Stimulated activated CD4-positive, alpha-beta T cell treated with anti-CD3 and anti-CD28 coated beads, TNF-alpha, amount 100 ng/mL, for 4 hours (primary cell): ENCODE measurements at places on chromosomes 1 and 21.

GRCh38 chr1:54569339-54569738 lies 21.3 kb downstream of the ACOT11 start:
- DNase-seq, result no peak

DNA sequence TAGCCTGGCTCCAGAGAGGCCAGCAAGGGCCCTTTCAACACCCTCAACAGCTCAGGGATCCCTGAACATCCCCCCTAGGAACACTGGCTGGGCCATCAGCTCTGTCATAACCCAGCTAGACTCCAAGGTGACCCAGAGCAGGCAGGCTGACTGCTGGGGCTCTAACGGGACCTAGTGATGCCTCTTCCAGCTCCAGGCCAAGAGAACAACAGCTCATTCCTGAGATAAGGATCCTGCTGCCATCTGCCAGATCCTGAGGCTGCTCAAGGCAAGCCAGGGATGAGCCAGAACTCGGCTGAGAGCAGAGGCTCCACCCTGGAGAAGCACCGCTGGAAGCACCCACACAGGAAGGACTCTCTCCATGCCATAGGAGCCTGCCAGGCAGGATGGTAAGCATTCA lies 2.0 kb downstream of the VSIG8 start:
- DNase-seq, result no peak

DNA sequence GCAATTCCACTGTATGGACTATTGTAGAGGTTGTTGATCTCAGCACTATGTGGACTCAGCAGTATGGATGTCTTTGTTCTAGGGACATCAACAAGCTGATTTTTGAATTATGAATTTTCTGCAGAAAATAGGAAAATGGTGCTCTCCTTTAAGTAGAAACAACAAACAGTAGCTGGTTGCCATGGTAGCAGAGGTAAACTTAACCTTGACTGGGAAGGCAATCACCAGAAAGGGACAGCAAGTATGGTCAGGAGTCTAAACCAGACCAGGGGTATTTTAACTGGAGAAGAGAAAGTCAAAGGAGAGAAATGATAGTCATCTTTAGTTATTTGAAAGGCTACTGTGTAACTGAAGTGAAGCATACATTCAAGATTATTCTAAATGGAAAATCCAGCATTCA lies 22.3 kb downstream of the WLS start:
- DNase-seq, result no peak

DNA sequence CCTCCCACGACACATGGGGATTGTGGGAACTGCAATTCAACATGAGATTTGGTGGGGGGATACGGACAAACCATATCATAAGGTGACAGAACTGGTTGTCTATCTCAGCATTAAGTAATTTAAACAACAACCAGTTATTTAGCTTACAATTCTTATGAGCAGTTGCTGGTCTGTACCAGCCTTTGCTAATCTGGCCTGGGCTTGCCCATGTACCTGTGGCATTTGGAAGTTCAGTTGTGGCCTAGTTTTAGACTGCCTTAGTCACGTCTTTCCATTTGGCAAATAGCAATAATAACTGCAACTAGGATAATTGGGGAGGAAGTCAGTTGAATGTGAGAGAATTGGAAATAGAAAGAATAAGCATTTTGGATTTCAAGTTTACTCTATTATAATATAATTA lies 441.8 kb upstream of the CXADR start:
- DNase-seq, result no peak

DNA sequence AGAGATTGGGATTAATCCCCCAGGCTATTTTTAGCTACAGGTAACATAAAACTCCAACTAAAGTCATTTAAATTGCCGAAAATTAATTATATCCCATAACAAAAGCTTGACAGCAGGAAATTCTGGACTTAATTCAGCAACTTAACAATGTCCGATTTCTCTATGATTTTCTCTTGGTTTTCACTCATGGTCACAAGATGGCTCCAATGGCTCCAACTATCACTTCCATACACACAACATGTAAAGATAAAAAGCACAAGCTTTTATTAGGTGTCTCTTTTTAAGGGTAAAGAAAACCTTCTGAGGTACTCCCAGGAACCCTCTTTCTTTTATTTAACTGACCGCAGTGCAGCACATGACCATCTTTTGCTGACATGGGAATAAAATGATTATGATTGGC lies 363.5 kb upstream of the PTBP2 start:
- DNase-seq, result no peak

DNA sequence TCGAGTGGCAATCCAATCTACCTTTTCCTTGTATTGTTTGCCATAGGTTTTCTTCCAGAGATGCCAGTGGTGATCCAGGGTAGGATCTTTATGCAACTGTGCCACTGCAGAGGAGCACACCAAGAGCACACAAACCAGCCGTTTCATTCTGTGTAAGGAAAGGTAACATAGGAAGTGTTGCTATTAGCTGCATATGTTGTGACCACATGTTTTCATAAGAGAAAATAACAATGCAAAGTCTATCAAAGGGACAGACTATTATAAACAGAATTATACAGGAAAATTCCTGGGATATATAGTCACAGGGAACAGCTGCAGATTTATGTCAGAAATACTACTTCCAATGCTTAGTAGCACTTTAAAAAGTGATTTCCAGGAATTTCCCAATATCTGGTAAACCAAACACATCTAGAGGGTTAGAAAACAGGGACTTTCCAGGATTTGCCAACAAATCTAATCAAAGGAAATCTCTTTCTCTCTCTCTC lies 919 bp downstream of the CTSS start:
- DNase-seq, result no peak
